Globus pallidus (tissue), 1 donor: ENCODE measurements at places on chromosomes 12 and 14.

DNA sequence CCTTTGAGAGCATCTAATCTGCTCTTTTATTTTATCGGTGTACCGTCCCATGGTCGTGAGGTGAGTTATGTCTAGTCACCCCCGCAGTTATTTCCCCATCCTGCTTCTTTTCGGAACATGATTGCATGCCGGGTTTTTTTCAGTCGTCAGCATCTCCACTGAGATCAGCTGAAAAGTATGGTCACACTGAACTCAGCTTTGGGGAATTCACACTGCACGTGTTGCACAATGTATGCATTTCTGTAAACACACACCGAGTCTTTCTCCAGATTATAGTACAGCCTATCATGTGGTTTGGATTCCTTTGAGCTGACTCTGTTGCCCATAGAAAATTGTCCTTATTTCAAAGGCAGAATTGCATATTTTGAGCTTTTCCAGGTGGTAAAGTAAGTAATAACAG, 24.6 kb downstream of the PLXNC1 start:
- no peak for DNase-seq

DNA sequence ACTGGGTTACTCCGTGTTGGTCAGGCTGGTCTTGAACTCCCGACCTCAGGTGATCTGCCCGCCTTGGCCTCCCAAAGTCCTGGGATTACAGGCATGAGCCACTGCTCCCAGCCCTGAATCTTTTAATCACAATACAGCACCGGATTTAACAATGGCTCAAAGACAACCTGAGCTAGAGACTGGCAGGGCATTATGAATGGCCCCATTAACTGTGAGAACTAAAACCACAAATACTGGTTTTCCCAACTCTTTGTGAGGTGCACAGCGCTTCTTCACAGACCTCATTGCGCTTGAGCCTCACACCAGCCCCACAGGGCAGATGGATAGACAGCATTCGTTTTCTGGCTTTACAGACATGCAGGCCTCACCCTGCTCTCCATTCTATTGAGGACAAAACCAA, 107.0 kb upstream of the FKBP4 start:
- no peak for DNase-seq

DNA sequence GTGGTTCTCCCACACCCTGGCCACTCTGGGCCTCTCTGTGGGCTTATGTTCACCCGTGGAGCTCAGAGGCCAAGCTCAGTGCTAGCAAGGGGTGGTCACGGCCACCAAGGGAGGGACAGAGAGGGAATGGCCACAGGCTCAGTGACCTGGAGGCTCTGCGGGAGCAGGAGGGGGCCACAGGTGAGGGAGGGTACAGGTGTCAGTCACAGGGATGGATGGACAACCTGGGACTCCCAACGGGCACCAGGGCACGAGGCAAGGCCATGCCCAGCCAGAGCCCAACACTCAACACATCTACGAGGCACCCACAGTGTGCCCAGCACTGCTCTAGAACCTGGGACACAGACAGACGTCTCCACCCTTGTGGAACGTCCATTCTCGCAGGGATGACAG, 11.3 kb downstream of the NCOR2 start:
- DNase-seq, result no peak

- no peak for DNase-seq
These were observed 7.2 kb downstream of the EEA1 start for GRCh38 chr12:92921877-92922276.

- no peak for DNase-seq
These were observed 4.1 kb upstream of the SLC7A7 start for GRCh38 chr14:22819151-22819988.

GRCh38 chr12:78004249-78005093, 173.8 kb downstream of the NAV3 start:
- DNase-seq, result no peak

- no peak for DNase-seq
These were observed 412.4 kb downstream of the PCNX1 start for GRCh38 chr14:71319666-71320065.

DNA sequence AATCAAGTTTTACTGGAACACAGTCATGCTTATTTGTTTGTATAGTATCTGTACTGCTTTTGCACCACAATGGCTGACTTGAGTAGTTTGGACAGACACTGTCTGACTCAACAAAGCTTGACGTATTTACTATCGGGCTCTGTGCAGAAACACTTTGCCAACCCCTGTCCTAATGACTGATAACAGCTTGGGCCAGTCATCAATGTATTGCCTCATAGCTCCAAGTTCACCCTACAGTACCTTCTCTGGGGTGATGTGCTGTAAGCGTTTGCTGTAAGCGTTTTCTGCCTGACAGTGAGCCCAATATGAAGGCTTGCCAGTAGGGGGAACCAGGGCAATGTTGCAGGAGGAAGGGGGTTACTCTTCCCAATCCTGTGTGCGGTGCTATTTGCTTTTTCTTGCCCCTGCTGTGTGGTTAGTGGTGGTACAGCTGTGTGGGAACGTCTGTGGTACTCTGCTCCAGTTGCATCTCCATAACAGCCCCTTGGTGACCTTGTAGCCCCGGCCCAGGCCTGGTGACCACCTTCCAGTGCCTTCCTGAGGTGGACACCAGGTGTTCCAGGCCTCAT, 5.4 kb upstream of the CCDC177 start:
- no peak for DNase-seq

- DNase-seq, result no peak
These were observed 354.9 kb upstream of the FAR2 start for GRCh38 chr12:28794211-28794610.

DNA sequence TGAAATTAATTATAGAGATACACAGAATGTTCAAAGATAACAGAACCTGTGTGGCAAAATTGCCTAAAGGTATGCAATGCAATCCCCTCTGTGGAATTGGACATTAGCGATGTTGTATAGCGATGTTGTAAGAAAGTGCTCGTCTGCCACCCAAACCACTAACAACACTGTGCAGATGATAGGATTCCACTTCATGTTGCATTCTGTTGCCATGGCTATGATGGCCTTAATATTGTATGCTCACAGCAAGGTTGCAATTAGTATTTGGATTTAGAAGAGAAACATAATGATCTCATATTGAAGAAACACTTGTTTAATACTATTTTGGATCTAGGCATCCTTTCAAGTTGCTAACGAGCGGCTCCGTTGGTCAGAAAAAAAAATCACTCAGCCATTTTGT, 260.3 kb downstream of the BCAT1 start:
- DNase-seq, result no peak

- no peak for DNase-seq
These were observed 254.0 kb downstream of the ANO6 start for GRCh38 chr12:45469902-45470301.

GRCh38 chr14:92958373-92959188, 35.6 kb downstream of the CHGA start:
- DNase-seq, result peak; percentile 94

GRCh38 chr12:132604151-132604618, 6.2 kb downstream of the LRCOL1 start:
- DNase-seq, result no peak

DNA sequence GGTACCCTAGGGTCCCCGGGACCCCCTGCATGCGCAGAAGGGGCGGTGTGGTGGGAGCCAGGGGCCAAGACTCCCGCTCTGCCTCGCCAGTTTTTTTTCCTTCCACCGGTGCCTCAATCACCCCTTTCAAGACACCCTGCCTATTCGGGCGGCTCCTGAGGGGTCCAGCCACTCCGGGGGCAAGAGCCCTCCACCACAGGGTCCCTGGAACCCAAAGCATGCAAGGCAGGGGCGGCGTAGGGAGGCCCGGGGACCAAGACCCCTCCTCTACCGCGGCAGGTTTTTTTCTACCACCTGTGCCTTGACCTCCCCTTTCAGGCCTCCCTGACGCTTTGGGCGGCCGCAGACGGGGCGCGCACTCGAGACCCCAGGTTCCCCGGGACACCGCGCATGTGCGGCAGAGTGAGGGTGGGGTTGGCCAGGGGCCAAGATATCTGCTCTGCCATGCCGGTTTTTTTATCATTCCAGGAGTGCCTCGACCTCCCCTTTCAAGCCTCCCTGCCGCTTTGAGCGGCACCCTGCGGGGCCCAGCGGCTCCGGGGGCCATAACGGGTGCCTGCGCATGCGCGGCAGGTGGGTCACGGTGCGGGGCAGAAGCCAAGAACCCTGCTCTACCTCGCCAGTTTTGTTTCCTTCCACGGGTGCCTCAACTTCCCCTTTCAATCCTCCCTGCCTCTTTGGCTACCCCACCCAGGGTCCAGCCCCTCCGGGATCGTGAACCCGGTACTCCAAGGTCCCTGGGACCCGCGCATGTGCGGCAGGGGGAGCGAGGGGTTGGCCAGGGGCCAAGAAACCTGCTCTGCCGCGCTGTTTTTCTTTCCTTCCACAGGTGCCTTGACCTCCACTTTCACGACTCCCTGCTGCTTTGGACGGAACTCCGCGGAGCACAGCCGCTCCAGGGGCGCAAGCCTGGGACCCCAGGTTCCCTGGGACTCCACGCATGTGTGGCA, 328.1 kb downstream of the ALG10 start:
- no peak for DNase-seq

DNA sequence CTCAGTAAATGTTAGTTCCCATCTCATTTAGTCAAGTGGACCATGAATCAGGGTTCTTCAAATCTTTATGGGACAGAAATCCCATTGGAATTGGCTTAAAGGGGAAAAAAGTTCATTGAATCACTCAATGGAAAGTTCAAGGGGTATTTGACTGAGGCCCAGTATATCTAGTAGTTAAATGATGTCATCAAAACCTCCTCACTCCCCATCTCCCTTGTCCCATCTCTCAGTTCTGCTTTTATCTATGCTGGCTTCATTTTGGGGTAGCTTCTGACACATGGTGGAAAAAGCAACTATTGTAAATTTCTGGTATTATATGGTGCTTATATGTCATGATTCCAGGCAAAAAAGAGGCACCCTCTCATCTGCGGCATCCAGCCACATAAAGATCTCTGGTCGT, 51.9 kb downstream of the DAAM1 start:
- no peak for DNase-seq

DNA sequence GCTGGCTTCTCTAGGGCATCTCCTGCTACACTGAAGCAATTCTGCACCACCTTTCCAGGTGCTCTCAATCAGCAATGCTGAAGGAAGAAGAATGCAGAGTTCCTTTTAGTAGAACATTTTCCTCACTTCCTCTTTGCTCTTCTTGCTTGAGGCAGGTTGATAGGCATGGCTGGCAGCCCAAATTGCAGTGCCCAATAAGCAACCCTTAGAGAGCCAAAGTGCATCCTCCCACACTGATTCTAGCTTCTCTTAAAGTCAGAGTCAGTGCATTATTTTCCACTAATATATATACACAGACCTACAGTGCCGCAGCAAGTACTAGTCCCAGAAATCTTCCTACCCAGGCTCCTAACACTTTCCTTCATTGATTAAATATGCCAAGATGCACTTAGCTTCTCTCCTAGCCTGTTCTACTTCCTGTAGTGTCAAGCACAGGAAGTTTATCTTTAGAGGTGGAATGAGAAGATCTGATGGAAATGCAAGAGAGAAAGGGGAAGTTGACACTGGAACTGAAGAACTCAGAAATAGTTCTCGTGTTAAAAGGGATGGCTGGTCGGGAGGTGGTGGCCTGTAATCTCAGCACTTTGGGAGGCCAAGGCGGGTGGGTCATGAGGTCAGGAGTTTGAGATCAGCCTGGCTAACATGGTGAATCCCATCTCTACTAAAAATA, 132.7 kb downstream of the SSPN start:
- DNase-seq, result peak; percentile 53

GRCh38 chr12:27732281-27732680, 21.6 kb downstream of the MRPS35 start:
- DNase-seq, result no peak
